ENCODE measurements at places on chromosomes 1 and 21. TPM values are rescaled to one million over a fixed set of nuclear protein-coding genes. Genes with fewer than 3 reads are reported as not detected.

KRTAP12-2 gene
- not detected for polyA plus RNA-seq

A3GALT2 gene
- polyA plus RNA-seq = not detected

WNT3A gene
- not detected for polyA plus RNA-seq

HAO2 gene
- not detected for polyA plus RNA-seq

PTPN22 gene
- 0.92 TPM for polyA plus RNA-seq

GNG12 gene
- polyA plus RNA-seq = 0.35 TPM

PLA2G4A gene
- not detected for polyA plus RNA-seq

SMIM11 gene
- 100 TPM for polyA plus RNA-seq

CACHD1 gene
- polyA plus RNA-seq = 12.7 TPM

CD244 gene
- polyA plus RNA-seq = not detected

CCNL2 gene
- polyA plus RNA-seq = 696 TPM

FAM89A gene
- 0.32 TPM for polyA plus RNA-seq

ANKRD35 gene
- polyA plus RNA-seq = not detected

ATAD3A gene
- 30.3 TPM for polyA plus RNA-seq

FAM72B gene
- polyA plus RNA-seq = 2.0 TPM

PEAR1 gene
- polyA plus RNA-seq = not detected

ADAMTSL4 gene
- not detected for polyA plus RNA-seq

GPR25 gene
- not detected for polyA plus RNA-seq

ABCA4 gene
- not detected for polyA plus RNA-seq

SYT14 gene
- polyA plus RNA-seq = 20.1 TPM

TLR5 gene
- polyA plus RNA-seq = not detected

SPRR5 gene
- not detected for polyA plus RNA-seq

Data from neural cell (in vitro differentiated cells).